SHP77 treated with DMSO at 0.1 percent for 48 hours (cell line): ENCODE measurements at places on chromosomes 12 and 14.

- DNase-seq: no peak
Measured at GRCh38 chr12:121284551-121285390, 11.7 kb downstream of the CAMKK2 start.

- no peak for DNase-seq
Measured at GRCh38 chr12:73629893-73630831, 907.5 kb upstream of the ATXN7L3B start.

DNA sequence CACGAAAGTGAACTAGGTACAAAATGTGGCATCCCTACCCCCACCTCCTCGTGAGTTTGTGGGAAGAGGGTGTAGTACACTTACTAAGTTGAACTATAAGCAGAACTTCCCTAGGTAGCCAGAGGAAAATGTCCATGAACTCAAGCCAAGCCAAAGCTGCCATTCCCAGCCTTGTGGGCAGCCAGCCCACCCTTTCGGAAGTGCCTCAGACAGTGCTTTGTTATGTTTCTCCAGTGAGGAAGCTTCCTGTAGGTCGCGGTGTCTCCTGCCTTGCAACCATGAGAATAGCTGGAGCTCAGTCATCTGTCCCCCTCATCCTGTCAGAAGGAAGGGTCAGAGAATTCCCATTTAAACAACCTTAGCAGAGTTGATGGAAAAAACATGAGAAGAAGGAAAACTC, 266.9 kb downstream of the DUSP6 start:
- no peak for DNase-seq

DNA sequence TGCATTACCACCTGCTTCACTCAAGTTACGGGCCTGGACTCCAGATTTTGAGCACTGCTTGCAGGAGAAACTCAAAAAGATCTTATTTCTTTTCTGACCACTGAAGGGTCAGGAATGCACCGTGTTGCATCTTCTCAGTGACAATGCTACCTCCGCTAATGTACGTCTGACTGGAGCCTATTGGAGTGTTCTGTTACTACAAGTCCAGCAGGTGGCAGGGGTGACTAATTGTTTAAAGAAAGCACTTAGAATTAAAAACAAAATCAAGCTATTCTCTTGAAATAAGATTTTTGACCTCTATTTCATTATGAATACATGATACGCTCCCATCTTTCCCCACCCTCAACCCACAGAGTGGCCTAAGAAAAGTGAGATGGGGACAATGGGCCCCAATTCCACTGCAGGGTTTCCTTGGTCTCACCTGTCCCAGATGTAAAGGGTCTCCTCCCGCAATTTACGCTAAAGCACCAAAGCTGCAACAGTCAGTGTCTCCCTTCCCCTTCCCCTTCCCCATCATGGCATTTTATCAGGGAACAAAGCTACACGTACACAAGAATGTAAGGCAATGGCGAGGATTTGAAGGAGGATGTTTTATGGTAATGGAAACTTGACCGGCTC, 2.2 kb downstream of the TBPL2 start:
- DNase-seq: peak; percentile 58

DNA sequence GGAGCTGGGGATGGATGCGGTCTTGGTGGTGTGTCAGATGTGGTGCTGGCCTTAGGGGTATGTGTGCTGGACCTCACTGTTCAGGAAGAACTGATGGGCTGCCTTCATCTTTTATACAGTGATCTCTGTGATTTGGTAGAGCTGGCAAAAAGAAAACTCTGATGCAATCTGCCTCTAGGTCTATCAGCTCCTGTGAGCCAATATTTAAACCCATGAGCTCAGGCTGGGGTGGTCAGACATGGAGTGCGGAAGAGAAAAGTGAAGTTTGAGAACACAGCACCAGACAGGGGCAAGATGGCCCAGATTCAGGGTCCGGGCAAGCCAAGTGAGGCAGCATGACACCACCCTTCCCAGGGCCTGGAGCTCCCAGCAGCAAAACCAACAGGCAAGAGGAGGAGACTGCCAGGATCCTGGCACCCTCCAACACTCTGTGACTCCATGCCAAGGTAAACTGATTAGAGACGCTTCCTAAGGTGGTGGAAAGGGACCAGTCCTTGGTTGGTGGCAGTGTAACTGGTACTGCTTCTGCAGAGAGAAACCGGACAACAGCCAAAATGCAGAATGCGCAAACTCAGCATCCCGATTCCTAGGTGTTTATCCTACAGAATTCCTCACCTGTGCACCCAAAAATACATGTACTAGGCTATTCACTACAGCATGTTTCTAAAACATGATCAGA, 82.3 kb downstream of the CHGA start:
- no peak for DNase-seq

DNA sequence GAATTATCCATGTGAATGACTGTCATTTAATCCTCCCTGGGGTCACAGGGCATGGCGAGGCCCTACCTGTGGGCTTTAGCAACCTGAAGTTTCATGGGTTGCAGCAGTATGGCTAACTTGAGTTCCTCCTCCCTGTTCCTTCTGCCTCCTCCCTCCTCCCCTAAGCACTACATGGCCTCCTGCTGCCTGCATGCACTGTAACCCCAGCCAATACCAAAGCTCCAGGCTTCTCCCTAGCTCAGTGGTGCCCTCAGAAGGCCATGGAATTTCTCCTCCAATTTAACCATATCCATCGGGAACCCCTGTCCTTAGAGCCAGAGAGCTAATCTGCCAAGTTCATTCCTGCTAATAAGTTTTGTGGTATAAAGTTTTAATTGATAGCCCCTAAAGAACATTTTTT, 95.1 kb downstream of the NT5DC3 start:
- no peak for DNase-seq

GRCh38 chr12:116395396-116395795, 117.9 kb upstream of the MED13L start:
- no peak for DNase-seq

- no peak for DNase-seq
Measured at GRCh38 chr12:10740182-10740581, 17.1 kb upstream of the YBX3 start.

DNA sequence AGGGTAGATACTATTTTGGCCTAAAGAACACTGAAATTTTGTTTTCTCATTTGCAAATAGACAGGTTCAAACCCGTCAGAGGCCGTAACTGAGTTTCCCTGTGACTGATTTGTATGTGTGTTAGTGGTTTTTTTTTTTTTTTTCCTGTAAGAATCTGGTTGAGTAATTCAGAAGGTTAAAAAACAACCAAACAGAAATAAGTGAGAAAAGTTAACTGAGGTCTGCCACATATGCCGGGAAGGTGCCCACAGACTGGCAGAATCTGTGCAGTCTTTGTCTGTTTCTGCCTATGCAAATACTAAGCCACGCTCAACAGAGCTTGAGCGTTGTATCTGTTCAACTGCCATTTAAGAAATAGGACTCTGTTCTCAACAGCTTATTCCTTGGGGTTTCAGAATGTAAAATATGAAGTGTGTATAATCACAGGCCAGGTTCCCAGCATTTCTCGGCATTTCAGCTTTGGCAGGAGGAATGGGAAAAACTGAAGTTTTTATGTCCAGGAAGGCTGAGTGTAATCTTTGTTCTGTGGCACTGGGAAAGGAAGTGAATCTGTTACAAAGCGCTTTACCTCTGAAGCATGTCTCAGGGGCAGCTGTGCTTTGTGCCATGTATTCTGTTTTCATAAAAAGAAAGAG, 181.9 kb downstream of the PRKCH start:
- no peak for DNase-seq

DNA sequence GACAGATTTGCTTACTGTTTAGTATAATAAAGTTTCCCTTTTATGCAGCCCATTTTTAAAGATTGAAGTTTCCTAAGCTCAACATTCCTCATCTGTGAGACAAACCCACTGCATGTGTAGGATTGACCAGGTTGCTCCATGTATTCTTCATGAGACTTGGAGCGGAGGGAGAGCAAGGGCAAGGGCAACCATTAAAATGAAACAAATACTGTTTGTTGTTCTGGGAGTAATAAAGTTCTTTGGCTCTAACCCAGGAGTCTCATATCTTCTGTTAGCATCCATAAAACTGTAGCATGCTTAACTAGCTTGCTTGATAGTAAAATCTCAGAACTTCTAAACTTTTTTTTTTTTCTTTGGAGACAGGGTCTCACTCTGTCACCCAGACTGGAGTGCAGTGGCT, 74.2 kb downstream of the NTS start:
- no peak for DNase-seq

DNA sequence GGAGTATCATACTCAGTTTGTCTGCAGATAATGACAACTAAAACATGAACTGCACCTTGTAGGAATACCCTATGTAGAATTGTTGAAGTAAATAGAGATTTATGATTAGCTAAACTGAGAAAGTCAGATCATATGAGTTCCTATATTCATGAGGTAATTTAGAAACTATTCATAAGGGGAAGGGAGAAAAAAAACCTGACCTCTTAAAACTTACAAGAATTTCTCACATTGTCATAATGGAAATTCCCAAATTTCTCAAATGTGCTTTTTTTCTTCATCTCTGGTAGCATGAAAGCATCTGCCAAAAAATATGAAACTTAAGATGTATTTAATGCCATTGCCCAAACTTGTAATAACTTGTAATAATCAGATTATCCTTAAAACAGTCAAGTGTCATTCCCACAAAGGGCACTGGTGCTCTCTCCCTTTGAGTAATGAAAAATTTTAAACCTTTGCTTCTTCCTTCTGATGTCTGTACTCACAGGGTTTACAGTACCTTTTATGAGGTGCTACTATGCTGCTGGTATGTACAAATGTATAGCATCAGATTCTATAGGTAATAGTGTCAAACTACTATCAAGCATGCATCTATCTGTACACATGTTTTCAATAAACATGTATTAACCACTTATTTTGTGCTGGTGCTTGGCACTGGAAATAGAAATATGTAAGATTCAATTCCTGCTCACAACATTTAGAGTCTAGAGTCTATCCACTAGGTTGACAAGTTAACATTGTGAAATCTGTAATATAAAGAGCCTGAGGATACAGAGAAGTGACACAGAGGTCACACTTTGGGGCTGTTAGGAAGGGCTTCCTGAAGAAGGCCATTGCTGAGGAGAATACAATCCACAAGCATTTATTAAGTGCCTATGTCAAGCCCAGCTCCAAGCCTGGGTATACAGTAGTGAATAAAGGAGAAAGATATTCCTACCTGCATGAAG, 17.4 kb upstream of the DRAM1 start:
- no peak for DNase-seq

DNA sequence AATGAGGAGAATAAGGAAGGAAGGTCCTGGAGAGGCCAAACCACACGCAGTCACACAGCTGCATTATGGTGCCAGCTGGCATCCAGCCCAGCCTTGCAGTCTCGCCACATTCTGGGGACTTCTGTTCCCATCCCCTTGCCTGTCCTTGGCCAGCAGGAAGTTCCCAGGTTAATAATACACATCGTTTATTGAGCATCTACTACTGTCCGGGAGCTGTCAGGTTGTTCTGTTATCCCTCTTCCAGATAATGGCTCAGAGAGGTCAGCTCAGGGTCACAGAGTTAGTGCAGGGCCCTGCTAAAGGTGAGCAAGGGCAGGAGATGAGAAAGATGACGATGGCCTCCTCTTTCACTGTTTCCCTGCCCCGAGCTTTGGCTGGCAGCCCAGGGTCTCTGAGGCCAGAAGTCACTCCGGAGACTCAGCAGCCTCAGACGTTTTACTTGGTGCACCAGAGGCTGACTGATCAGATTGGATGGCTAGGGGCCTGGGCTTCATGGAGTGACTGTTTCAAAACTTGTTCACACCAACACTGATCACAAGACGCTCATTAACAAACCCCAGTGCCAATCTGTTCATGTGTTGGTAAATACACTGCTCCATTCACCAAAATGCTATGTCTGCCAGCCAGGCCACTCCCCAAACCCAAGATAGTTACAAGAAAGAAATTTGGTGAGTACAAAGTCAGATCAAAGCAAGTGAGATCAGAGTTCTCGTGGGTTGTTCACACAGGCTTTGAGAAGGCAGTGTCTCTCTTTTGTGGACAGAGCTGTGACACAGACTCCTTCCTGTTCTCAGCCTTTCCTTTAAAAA, 79.2 kb downstream of the B4GALNT3 start:
- DNase-seq: no peak

DNA sequence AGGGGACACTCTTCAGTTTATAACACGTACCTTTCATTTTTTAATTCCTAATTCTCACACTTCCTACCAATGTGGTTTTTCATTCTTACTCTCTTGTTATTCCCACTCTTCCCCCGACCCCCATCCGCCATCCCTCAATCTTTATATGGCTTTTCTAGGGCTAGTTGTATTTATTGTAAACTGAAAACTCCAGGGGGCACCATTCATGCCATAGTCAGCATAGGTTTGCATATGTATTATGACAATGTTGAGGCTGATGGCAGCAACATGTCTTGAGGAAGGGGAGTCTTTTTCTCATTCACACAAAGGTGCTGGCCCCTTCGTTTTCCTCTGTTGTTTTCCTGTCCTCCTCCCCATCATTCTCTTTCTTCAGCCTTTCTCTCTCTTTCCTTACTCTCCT, 27.7 kb upstream of the LTA4H start:
- no peak for DNase-seq

GRCh38 chr12:27747111-27747820, 32.8 kb upstream of the KLHL42 start:
- no peak for DNase-seq

DNA sequence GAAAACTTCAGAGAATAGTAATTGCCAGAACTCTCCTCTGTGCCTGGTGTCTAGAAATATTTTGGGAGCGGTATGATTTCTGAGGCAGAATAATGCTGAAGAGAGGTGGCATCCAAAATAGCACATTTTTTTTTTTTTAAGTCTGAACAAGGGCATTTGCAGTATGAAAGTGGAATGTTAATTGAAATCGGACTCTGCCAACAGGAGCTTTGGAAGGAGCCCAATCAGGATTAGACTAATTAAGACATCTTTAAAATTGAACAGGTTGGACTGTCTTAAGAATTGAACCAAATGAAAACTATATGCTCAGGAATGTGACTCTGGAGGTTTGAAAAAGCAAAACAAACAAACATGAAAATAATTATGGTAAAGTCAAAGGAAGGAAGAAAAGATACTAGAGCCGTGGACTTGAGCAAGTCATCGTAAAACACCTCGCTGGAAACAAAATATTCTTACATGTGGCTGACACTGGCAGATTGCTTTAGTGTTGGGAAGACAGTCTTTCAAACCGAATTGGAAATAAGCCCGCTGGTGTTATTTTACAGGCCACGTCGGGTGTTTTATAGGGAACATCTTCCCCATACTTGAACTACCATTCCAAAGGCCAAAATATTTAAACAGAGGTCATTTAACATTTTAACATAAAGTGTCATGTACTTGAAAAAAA, 436.3 kb downstream of the VRK1 start:
- DNase-seq: no peak

- DNase-seq: no peak
Measured at GRCh38 chr12:40336573-40337199, 111.9 kb downstream of the LRRK2 start.

- peak; percentile 21 for DNase-seq
Measured at GRCh38 chr14:87896393-87897380, 96.3 kb downstream of the GALC start.
